ENCODE measurements at places on chromosomes 7 and 10.

DNA sequence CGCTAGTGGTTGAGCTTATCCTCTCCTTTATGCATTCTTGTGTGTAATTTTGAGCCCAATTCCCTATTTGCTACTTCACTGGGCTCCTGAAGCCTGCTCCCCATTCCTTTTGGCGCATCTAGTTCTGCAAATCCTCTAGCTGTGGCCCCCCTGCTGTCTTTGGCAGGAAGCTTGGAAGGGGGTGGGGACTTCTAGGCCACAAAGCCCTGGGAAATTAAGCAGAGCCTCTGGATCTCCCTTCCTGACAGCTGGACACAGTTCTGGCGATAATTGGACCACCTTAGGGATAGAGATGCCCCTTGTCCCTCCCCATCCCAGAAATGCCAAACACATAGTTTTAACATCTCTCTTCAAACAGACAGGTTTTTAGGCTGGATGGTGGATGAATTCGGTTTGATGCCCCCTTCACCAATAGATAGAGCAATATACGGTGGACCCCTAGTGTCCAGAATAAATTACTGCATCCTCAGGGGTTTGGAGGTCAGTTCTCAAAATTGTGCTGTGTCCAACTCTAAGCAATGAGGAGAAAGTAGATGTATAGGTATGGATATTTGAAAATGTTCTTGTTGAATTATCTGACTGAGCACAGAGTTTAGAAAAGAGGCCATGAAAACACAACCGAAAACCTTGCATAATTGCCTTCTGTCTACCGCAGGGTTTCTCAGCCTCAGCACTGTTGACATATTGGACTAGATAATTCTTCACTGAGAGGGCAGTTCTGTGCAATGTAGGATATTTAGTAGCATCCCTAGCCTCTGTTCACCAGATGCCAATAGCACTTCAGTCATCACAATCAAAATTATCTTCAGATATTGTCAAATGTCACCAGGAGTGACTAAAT, 75.5 kb downstream of the PAPSS2 start:
- peak; percentile 49 for DNase-seq

GRCh38 chr10:88190540-88191235, 327.3 kb downstream of the PTEN start:
- no peak for DNase-seq

GRCh38 chr7:30562498-30562897, 32.2 kb upstream of the GARS1 start:
- DNase-seq: peak; percentile 25

GRCh38 chr10:98577168-98577567, 130.4 kb upstream of the HPS1 start:
- no peak for DNase-seq

GRCh38 chr7:34034728-34035127, 129.4 kb downstream of the BMPER start:
- no peak for DNase-seq

GRCh38 chr10:28291881-28292297, 11.0 kb downstream of the MPP7 start:
- DNase-seq: no peak

DNA sequence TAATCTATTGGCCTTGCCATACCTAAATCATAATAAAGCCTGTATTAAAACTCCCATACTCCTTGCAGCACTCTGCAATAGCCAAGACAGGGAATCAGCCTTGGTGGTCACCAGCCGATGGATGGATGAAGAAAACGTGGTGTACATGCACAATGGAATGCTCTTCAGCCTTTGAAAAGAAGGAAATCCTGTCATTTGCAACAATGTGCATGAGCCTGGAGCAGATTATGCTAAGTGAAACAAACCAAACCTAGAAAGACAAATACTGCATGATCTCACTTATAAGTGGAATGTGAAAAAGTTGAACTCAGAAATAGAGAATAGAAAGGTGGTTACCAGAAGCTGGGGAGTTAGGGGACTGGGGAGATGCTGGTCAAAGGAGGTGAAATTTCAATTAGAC, 218.5 kb downstream of the GRID1 start:
- no peak for DNase-seq

- no peak for DNase-seq
Measured at GRCh38 chr7:138917771-138918170, 63.4 kb downstream of the KIAA1549 start.

- no peak for DNase-seq
Measured at GRCh38 chr7:119964065-119964464, 308.9 kb upstream of the KCND2 start.

- no peak for DNase-seq
Measured at GRCh38 chr10:70619271-70620019, 16.9 kb upstream of the PRF1 start.

DNA sequence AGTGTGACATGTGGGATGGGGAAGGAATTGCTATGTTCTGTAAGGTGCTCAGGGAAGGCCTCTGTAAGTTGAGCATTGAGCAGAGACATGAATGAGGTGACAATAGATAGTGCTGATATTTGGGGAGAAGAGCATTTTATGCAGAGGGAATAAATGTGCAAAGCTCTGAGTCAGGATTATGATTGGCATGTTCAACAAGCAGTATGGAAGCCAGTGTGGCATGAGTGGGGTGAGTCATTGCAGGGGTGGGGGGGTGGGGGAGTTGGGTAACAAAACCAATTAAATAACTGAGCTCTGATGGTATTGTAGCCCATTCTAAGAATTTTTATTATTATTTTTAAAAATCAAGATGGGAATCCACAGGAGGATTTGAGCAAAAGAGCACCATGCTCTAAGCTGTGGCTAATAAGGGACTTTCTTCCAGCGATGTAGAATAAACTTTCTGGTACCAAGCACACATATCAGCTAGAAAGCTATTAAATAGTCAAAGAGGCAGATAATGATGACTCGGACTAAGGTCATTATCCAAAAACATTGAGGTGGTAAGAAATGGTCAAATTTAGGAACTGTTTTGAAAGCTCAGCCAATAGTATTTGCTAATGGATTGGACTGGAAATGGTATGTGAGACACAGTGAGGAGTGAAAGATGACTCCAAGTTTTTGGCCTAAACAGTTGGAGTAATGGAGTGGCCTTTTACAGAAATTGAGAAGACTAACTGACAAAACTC, 96.4 kb downstream of the PRKG1 start:
- no peak for DNase-seq

- no peak for DNase-seq
Measured at GRCh38 chr7:16420329-16420648, 1.0 kb downstream of the CRPPA start.

- no peak for DNase-seq
Measured at GRCh38 chr7:94998266-94999068, 91.1 kb downstream of the PPP1R9A start.

GRCh38 chr7:158166386-158167340, 421.0 kb downstream of the PTPRN2 start:
- no peak for DNase-seq

- DNase-seq: no peak
Measured at GRCh38 chr10:4278186-4278585, 493.2 kb upstream of the KLF6 start.

GRCh38 chr7:24756545-24757352, 515 bp downstream of the GSDME start:
- peak; percentile 60 for DNase-seq

- no peak for DNase-seq
Measured at GRCh38 chr7:157909370-157909769, 572.6 kb downstream of the DNAJB6 start.

- DNase-seq: peak; percentile 98
Measured at GRCh38 chr7:54833001-54833467, 74.0 kb upstream of the SEC61G start.

GRCh38 chr7:56091591-56091990, 1.2 kb downstream of the PHKG1 start:
- DNase-seq: no peak

- DNase-seq: peak; percentile 43
Measured at GRCh38 chr7:140440593-140440992, 36.7 kb downstream of the RAB19 start.

DNA sequence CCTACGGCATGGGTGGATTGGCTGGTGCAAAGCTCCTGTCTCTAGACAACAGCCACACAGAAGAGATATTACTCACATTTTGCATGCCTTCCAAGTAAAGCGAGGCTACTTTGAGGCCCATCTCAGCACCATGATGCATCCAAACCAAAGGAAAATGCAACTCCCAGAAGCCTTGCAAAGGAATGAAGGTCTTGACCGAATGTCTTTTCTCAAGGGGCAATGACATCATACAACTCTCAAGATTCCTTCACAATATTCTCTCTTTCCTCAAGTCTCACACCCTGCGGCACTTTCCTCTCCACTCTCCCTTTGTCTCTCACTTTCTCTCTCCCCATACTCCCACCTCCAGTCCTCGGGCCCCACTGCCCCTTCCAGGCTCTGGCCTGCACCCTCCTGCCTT, 44.8 kb upstream of the CPXM2 start:
- DNase-seq: no peak

DNA sequence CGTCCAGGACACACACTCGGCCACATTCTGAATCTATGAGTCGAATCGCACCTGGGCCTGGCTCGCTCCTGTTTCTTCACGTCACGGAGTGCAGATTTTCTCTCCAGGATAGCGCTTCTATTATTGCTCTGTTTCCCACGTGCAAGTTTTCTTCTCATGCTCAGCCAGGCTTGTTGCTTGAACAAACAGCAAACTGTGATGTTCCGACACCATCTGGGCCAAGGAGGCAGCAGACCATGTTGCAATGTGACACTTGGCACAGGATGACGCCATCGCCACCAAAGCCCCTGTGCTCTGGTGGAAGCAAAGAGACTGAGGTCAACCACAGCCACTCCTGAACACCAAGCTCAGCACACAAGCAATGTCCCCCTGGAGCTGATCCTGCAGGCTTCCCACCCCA, 507.1 kb upstream of the ADARB2 start:
- no peak for DNase-seq

GRCh38 chr10:114753126-114753525, 68.5 kb upstream of the FHIP2A start:
- DNase-seq: no peak

- DNase-seq: no peak
Measured at GRCh38 chr10:65419629-65420028, 1506.2 kb upstream of the LRRTM3 start.

GRCh38 chr7:18288322-18289037, 207.1 kb upstream of the HDAC9 start:
- DNase-seq: no peak

DNA sequence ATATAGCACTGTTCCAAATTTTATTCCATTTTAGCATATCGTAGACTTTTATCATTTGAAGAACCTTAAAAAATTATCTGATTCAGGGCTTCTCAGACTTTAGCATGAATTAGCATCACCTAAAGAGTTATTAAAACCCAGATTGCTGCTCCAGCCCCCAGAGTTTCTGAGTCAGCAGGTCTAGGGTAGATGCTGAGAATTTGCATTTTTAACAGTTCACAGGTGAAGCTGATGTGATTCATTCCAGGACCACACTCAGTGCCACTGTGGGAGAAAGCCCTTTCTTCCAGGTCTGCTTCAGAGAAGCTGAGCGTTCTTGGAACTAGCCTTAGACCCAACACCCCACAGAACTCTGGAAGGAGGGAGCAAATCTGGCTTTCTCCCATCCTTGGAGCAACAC, 174.1 kb upstream of the YAE1 start:
- no peak for DNase-seq

- DNase-seq: no peak
Measured at GRCh38 chr10:32376097-32376496, 29.1 kb upstream of the EPC1 start.

DNA sequence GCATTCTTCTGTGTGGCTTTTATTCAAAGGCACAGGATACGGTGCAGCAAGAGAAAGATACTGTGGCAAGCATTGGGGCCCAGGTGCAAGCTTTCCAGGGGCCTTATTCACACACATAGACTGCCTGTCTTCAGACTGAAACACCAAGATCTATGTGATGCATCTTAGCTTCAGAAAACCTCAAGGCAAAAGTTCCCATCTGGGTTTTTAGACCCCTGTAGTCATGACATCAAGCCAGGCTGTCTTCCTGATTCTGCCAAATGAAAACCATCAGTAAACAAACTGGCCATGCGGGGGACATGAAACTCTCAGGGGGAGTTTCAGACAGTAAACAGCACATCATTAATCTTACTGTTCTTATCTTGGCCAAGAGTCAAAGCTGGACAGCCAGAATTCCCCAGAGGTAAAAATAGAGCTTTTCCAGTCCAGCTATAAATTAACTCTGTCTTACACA, 9.8 kb downstream of the AGBL3 start:
- no peak for DNase-seq

GRCh38 chr7:151047976-151048815, at the start of gene ASIC3:
TSS of gene ASIC3 (plus strand) at chr7:151048531. CDS start at chr7:151048886, 355 bp downstream.
- no peak for DNase-seq

DNA sequence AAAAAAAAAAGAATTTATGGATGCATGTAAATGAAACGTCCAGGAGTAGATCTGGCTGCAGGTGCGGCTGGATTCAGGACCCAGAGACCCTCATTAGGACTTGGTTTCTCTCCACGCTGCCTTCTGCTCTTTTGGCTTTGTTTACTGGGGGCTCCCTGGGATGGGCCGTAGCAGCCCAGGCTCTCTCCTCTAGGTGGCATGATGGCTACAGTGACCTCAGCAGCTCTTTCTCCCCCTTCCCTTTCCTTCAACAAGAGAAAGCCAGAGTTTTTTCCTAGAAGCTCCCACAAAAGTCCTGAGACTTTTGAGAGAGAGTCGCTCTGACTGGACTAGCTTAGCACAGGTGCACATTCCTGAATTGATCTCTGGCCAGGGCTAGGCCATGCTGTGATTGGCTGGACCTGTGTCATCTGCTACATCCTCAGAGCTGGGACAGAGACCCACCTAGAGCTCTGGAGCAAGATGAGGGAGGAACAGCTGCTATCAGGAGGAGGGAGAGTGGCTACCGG, 67.8 kb upstream of the PDCD4 start:
- DNase-seq: no peak

DNA sequence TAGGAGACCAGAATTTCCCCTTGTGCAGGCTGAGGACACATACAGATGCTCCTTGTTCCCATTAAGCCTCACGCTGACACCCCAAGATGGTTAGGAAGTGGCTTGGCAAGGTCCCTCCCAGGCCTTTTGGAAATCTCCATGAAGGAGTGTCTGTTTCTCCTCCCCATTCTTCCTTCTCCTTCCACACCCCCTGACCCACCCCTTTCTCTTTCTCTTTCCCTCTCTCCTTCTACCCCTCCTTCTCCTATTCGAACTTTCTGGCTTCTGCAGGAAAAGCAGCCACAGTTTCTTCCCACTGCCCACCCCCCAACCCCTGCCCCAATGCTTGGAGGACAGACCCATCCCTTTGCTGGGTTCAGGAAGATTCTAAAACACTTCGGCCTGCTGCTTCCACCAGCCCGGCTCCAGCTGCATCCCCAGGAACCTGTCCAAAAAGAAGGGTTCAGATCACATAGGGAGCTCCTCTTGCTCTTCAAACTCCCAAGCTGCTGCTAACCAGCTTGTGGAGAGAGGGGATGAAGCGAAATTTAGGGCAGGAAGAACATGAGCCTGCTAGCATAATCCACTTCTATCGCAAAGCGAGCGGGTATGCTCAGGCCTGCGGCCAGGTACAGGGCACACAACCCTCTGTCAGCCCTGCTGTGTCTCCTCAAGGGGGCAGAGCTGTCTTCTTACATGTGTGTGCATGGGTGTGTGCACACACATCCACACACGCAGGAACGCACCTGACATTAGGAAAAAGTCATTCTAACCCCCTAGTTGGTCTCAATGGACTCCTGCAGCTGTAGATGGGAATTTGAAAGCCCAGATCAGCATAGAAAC, 80.4 kb downstream of the PPP1R3C start:
- no peak for DNase-seq
